HT1080 (cell line): ENCODE measurements at places on chromosomes 3 and 15.

- no peak for DNase-seq
Measured at GRCh38 chr3:128572013-128572412, 78.6 kb downstream of the RPN1 start.

DNA sequence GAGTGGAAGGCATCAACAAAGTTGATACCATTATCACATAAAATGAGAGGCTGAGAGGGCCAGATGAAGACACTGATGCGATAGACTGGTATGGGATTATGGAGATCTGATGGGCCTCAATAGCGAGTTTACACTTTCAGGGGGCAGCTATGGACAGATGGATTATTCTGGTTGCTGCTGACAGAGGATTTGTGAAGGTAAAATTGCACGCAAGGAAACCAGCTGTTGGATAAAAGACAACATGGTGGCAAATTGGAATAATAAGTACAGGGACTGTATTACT is 203.9 kb downstream of the MBNL1 start:
- DNase-seq = no peak

DNA sequence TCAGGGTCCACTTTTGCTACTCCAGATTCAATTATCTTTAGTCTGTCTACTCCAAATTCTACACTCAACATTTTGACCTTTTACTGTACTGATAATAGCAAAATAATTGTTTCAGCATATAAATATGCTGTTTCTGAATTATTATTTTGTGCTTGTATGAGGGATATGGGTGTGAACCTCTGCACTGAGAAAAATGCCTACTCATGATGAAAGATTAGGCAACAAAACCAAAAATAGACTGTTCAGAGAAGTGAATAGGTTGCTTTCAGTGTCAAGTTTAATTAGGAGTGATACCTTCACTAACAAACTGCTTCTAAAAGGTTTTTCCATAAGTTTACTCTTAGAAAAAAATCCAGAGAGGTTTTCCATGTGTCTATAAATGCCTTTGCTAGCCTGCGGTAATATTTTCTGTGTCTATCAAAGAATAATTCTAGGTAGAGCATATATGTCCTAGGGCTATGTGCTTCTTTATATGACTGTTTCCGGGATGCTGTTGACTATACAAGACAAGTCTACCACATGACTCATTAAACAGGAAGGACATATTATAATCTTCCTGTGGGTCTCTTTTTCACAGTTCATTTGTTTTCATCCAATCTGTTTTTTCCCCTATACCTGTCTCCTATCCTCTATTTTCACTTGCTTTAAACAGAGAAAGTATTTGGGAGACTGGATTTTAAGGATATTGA is 218.5 kb upstream of the TTC14 start:
- peak; percentile 62 for DNase-seq

DNA sequence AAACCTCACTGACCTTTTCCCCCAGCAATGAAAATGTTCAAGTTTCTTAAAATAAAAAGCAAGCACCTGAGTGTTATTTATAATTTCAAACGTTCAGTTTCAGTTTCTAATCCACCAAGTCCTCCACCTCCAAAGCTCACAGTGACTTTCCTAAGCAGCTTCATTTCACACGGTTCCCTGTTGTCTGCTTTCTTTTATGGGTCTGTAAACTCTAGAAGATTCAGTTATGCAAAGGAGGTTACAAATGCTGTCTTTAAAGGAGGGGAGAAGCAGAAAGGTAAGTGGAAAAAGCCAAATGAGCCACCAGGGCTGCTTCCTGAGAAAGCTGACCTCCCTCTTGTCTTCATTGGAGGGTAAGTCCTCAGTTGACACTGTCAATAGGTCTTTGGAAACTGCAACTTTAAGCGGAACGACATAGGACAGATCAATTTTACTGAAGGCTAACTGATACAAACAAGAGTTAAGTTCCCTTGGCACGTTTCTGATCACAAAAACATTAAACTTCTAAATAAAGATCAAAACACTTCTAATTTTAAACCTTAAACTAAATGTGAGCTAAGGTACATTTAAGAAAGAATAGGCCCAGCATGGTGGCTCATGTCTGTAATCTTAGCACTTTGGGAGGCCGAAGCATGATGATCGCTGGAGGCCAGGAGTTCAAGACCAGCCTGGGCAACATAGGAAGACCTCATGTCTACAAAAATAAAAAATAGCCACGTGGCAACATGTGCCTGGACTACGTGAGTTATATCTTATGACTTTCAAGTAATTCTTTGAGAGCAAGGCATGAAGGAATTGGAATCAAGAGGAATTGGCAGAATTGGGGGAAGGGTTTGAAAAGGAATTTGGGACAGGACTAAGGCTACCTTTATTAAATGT is 151.9 kb upstream of the UBE2E1 start:
- no peak for DNase-seq

GRCh38 chr15:84982301-84982920 is 755 bp downstream of the PDE8A start:
- peak; percentile 37 for DNase-seq

- DNase-seq = no peak
Measured at GRCh38 chr3:142251951-142252350, 26.6 kb upstream of the GK5 start.

GRCh38 chr3:149393345-149394160 is 16.1 kb upstream of the TM4SF1 start:
- DNase-seq = peak; percentile 74

DNA sequence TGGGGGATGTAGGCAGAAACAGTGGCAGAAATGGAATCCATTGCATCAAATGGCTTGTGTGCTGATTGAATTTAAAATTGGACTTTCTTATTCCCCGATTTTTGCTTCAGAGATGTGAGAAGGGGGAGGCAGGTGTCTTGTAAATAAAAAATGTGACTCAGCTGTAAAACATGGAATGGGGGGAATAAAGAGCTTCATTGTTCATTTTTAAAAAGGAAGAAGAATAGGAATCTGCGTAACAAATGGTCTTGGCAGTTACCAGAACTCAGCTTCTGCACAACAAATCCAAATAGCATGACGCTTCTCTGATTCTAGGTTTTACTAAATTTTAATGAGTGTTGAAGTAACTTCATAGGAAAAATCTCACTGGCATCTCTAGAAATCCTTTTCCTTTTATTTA is 323.9 kb upstream of the GBE1 start:
- DNase-seq = peak; percentile 62

DNA sequence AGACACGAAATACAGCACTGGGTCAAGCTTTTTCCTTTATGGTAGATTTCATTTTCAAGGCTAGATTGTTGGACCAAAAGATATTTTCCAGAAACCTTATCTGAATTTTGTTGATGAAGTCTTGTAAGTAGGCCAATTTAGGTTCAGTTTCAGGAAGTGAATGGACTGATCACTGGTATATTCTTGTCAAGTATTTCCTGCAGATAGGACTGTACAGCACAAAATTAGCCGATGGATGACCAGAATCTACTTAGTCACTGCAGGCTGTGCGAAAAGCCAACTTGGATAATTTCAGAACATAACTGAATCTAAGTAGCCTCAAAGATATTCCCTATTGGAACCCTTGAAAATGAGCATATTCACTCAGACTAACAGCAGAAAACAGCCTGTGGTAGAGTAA is 206.5 kb downstream of the NR1D2 start:
- no peak for DNase-seq

- no peak for DNase-seq
Measured at GRCh38 chr3:125375950-125376679, 990 bp upstream of the ZNF148 start.

GRCh38 chr15:36050899-36051298 is 504.9 kb upstream of the DPH6 start:
- DNase-seq = no peak

DNA sequence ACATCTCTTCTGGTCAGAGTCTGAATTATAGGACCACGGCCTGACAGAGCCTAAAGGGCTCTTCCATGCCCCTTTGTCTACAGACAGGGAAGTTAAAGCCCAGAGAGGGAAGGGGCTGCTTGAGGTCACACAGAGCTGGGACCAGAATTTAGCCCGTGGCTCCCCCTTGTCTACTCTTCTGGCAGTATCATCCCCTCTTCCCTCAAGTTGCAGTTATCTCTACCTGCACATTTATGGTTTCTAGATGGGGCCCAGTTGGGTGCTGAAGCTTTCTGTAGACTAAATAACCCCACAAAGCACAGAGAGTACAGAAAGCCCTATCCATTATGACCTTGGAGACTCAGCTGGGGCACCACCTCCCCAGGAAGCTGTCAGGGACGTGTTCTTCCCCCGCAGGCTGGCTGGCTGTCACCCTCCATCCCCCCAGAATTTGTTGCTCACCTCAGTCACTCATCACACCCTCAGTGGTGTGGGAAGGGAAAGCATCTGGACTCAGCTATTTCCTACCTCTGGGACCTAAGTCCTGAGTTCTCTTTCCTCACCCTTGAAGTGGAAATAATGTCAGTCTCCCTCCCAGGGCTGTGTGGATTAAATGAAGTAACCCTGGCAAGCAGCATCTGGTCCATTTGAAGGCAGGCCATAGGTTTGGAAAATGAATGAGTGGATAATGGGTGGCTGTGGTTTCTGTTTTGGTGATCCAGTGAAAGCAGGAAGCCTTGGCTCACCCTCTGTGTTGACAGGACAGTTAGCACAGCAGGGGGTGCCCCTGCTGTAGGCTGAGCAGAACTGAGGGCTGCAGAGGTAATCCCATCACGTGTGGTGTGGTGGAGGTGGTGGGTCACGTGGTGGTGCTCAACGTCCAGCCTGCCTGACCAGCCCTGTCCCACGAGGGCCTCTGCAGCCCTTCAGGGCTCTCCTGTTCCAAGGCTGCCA is 16.3 kb downstream of the ACOX2 start:
- peak; percentile 66 for DNase-seq

DNA sequence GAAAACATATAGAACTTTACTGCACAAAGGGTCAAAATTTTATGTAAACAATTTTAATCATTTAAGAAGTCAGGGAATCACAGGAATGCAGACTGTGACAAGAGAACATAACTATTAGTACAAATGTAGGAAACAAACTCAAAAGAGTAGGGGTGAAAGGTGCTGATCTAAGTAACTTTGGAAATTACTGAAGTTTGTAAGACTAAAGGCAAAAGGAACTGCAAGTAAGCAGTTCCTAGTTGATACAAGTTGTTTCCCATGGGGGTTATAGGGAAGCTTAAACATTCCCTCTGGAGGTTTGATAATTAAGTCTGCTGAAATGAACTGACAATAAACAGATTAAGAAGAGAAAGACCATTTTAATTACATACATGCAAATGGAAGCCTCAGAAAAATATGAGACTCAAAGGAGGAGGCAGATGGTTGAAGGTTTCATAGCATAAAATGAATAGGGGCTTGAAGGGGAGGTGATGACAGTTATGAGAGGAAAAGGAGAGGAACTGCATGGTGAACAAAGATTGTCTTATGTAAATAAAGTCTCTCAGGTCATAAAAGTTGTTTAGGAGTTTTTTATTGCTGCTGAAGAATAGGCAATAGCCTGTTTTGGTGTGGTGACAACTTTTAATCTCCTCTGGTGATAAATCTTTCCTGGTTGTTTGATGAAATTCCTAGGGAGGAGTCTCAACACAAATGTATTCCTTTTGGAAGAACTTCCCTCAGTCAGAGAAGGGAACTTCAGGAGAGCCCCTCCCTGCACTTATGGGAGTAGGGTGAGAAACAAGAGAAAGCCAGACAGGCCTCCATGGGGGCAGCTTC is 17.1 kb downstream of the SETMAR start:
- DNase-seq = no peak

- no peak for DNase-seq
Measured at GRCh38 chr15:63892794-63893441, 59.2 kb upstream of the HERC1 start.

GRCh38 chr15:74506515-74506840 is 34.5 kb upstream of the ARID3B start:
- no peak for DNase-seq

DNA sequence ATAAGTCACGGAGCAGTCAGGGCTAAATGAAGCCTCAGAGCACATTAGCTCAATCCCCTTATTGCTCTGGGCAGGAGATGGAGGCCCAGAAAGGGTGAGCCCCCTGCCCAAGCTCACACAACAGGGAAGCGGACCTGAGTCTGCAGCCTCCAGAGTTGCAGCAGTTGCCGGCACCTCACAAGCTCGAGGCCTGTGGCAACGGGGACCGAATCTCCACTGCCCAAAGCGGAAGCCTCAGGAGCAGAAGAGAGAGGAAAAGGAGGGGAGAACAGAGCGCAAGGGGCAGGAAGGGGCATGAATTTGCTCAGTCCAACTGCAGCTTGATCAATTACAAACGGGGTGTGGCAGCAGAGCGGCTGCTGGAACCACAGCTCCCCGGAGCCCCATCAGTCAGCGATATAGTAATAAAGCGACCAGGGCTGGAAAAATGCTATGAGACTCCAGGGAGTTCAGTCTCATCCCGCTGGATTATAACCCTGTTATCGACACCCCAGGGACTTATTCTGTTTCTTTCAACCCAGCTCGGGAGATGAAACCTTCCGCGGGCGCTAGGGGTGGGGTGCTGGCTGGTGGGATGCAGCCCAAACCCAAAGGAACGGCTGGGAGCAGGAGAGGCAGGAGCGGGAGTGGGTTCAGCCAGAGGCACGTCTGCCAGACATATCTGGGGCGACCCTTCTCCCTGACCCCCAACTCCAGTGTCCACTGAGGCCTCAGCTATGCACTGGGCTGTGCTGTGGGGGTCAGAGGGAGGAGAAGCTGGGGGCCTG is 219.7 kb upstream of the LINGO1 start:
- no peak for DNase-seq

GRCh38 chr3:152398495-152398894 is 129.8 kb downstream of the MBNL1 start:
- no peak for DNase-seq

GRCh38 chr3:143478115-143478693 is 358.6 kb downstream of the CHST2 start:
- DNase-seq = no peak

- DNase-seq = no peak
Measured at GRCh38 chr3:65144791-65145351, 457.1 kb upstream of the ADAMTS9 start.

DNA sequence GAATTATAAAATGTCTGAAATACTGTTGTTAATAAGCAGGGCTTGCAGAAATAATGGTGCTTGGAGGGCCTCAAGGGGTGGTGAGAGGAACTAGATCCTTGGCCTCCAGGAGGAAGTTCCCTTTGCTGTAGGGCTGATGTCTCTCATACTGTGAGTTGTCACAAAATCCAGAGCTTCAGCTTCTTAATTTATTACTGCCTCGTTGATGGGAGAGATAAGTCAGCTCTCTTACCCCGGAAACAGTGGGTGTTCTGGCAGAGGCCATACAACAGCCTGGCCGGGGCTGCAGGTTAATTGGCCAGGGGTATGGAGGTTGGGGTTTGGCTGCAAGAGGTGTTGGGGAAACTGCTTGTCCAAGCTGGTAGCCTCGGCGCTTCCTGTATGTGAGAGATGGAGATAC is 15.5 kb downstream of the MAPKAPK3 start:
- DNase-seq = no peak

DNA sequence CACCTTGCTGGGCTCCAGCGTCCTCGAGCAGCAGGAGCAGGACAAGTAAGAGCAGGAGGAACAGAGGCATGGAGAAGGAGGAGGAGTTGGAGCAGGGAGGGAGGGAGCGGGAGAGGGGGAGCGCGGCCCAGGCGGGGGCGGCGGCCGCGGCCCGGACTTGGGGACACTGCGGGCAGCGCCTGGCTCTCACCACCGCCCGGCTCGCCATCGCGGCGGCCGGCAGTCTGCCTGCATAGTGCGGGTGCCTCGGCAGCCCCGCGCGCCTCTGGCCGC is 440 bp downstream of the DCBLD2 start:
- DNase-seq = peak; percentile 69

- peak; percentile 52 for DNase-seq
Measured at GRCh38 chr15:77107531-77108355, 36.8 kb upstream of the TSPAN3 start.

GRCh38 chr15:51450001-51450400 is 108.5 kb downstream of the GLDN start:
- DNase-seq = peak; percentile 48

- DNase-seq = no peak
Measured at GRCh38 chr15:87757084-87757483, 499.5 kb downstream of the NTRK3 start.
